ENCODE measurements at places on chromosomes 3 and 15.

- DNase-seq = no peak
Measured at GRCh38 chr15:25787855-25788520, 75.1 kb downstream of the ATP10A start.

DNA sequence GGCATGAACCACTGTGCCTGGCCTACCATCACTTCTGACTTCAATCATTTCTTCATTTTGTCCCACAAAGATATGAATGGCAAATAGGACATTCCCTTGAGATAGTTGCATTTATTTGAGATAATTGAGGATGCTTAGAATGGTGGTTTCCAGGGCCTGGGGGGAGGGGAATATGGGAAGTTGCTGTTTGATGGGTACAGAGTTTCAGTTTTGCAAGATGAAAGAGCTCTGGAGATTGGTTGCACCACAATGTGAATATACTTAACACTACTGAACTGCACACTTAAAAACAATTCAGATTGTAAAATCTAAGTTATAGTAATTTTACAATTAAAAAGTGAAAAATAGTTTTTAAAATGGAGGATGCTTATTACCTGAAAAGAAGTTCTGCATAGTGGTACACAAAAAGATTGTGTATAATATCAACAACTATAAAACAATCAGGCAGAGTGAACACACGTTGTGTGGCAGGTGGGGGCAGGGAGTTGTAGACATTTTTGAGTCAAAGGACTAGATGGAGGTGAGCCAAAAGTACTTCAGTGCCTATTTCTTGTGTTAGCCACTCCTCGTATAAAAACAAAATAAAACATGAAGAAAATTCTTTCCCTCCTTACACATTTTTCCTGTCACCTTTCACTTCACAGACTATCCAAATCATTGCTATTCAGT is 18.5 kb upstream of the RIOX2 start:
- no peak for DNase-seq

DNA sequence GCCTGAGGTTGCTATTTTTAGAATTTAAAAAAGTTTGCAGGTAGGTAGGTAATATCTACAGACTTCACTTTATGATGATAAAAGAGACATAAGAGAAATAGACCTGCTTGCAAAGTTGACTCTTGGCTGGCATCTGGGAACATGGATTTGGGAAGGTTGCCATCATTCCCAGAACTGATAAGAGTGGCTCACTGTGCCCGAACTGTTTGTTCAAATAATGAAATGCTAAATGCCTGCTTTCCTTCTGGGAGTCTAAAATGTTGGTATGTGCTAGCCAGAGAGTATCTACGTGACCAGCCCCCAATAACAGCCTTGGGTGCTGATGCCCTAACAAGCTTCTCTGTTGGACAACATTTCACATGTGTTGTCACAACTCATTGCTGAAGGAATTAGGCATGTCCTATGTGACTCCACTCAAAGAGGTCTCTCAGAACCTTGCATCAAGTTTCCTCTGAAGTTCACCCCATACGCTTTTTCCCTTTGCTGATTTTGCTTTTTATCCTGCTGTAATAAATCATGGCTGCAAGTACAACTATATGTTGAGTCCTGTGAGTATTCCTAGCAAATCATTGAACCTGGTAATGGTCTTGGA is 95.5 kb downstream of the FHIT start:
- no peak for DNase-seq

DNA sequence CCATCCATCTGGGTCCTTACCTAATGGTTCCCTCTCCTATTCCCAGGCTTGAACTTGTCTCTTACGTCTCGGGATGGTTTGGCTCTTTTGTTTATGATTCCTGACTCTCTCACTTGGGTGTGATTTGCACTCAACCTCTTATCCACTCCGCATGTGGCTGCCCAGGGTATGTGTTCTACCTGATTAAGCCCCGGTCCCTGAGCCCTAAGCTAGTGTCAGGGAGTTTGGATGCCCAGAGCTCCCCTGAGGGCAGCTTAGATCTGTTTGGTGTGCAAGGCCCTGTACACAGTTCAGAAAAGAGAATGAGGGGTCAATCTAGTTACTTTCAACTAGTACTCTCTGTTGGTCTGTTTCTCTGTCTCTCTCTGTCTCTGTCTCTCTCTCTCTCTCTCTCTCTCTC is 15.9 kb upstream of the STARD5 start:
- DNase-seq = no peak

GRCh38 chr3:46236294-46237054 is 5.8 kb upstream of the CCR3 start:
- DNase-seq = no peak

DNA sequence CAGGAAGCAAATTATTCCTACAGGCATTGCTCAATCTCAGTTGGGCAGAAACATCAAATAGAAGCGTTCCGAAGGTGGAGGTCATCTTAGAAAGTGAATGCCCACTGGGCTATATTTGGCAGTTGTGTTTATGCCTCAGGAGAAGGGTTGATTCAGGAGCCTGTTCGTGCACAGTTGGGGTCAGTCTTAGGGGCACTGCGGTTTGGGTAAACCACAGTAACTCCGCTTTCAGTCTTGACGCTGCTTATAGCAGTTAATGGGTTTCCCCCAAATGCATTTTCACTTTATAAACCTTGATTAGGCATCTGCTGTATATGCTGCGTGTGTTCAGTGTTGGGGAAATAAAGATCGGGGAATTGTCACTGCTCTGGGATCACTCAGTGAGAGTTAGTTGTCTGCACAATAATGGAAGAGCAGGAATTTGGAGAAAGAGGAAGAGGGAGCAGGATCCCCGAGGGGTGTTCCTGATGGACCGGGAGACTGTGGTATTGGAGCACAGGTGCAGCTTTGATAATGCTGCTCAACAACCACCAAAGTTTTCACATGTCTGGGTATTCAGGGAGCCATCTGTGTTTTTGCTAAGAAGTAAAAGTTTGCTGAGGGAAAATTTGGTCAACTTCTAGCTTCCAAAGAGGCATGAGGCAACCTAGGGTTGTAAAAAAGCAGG is 124.3 kb upstream of the EIF1B start:
- no peak for DNase-seq

DNA sequence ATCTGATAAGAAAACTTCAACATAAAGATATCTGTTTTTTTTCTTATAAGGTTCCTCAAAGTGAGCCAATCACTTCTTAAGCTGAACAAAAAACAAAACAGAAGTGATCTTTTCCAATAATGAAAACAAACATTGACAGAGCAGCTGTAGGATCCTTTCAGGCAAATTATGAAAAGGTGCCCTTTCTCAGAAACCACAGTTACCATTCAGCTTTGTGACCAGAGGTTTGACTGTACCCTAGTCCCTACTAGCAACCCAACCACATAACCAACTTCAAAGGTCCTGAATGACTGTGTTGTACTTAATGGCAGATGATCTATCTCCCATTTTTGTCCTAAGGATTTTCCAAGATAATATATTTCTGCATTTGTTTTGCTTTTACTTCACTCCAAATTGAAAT is 39.4 kb upstream of the CCR2 start:
- DNase-seq = no peak

GRCh38 chr3:178450476-178450875 is 85.8 kb upstream of the KCNMB2 start:
- no peak for DNase-seq

DNA sequence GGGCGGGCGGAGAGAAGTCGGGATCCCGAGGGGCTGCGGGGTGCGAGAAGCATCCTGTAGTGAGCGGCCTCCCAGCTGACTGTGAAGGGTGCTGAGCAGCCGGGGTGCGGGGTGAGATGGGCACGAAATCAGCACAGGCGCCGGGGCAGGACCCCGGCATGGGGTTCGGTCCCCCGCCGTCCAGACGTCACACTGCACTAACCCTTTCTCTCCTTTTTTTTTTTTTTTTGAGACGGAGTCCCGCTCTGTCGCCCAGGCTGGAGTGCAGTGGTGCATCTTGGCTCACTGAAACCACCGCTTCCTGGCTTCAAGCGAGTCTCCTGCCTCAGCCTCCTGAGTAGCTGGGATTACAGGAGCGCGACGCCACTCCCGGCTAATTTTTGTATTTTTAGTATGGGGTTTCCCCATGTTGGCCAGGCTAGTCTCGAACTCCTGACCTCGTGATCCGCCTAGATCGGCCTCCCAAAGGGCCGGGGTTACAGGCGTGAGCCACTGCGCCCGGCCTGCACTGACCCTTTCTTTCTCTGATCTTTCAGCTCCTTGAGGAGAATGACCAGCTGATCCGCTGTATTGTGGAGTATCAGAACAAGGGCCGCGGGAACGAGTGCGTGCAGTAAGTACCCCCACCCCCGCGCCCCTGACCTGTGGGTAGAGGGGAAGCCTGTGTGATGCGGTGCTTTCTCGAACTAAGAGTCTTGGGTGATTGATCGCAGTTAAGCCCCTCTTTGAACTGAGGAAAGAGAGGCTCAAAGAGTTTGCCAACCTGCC is 513 bp downstream of the SS18L2 start:
- DNase-seq = no peak

GRCh38 chr3:180283251-180283650 is 246.5 kb upstream of the PEX5L start:
- no peak for DNase-seq

DNA sequence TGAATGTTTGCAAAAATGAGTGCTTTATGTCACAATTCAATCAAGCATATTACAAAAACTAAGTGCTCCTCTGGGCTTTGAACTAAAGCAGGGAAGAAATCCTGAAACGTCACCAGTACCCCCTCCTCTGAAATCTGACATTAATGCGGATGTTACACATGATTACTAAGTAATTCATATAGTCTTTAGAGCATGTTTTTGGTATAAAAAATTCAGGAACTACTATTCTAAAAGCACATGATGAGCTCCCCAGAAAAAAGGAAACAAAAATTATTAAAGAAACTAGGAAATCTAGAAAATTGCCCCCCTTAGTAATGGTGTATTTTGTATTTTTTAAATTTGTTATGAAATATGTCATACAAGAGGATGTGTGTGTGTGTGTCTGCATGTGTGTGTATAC is 87.7 kb downstream of the MYO5A start:
- no peak for DNase-seq

GRCh38 chr15:72203507-72203837 is 5.9 kb upstream of the GRAMD2A start:
- DNase-seq = no peak

GRCh38 chr3:196821806-196822355 is 45.8 kb upstream of the SENP5 start:
- no peak for DNase-seq

DNA sequence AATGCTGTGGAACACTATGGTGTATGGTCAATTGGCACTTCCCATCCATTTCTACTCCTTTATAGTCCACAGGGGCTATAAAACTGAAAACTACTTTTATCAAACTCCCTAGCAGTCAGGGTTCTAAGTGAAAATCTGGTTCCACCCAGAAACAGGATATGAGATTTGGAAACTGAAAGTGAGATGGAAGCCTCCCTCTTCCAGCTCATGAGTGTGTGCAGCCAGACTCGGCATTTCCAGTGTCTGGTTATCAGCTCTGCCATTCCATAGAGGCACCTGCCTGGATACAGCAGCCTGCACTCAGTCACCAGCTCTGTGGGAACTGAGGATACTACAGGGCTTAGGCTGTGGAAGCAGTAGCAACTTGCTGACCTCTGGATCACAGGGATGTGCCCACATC is 14.7 kb upstream of the PLA2G4F start:
- DNase-seq = no peak

- no peak for DNase-seq
Measured at GRCh38 chr15:77040673-77041072, 30.2 kb downstream of the TSPAN3 start.

DNA sequence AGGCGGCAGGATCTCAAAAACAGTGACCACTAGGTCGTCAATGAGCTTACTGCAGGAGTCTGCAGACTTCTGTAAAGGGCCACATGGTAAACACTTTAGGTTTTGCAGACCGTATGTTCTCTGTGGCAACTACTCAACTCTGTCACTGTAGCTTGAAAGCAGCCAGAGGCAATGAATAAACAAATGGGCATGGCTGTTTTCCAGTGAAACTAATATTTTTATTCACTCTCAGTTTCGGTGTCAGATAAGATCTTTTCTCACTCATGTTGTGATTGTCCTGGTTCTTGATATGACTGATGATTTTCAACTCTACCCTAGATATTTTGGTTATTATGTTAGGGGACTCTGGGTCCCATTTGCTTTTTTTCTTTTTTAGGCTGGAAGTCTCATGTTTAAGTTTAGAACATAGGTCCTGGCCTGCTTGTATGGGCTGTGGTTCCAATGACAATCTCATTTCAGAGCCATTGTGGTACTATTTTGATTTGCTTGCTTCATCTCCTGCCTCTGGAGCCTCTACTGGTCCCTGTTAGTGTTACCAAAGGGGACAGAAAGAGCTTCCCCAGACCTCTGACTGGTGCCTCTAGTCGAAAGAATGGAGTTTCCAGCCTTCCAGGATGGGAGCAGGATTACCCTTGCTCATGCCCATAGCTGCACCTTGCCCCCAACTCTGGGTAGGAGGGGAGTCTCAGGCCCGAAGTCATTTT is 222.0 kb downstream of the STT3B start:
- DNase-seq = no peak

DNA sequence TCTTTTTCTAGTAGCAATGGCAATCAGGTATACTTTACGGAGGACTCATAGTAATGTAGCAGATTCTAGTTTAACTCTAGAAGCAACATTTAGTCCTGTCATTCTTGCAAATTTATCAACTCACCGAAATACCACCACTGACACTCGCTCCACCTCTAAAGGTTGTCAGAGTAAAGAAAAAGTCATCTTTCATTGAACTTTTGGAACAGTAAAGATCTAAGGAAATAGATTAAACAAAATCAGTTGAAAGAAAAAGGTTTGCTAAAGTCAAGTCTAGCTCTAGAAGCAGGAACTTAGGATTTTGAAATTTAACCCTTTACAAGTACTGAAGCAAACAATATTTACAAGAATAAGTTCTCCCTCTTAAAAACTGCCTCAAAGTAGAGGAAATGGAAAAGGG is 8.7 kb downstream of the ATP8B4 start:
- DNase-seq = no peak

DNA sequence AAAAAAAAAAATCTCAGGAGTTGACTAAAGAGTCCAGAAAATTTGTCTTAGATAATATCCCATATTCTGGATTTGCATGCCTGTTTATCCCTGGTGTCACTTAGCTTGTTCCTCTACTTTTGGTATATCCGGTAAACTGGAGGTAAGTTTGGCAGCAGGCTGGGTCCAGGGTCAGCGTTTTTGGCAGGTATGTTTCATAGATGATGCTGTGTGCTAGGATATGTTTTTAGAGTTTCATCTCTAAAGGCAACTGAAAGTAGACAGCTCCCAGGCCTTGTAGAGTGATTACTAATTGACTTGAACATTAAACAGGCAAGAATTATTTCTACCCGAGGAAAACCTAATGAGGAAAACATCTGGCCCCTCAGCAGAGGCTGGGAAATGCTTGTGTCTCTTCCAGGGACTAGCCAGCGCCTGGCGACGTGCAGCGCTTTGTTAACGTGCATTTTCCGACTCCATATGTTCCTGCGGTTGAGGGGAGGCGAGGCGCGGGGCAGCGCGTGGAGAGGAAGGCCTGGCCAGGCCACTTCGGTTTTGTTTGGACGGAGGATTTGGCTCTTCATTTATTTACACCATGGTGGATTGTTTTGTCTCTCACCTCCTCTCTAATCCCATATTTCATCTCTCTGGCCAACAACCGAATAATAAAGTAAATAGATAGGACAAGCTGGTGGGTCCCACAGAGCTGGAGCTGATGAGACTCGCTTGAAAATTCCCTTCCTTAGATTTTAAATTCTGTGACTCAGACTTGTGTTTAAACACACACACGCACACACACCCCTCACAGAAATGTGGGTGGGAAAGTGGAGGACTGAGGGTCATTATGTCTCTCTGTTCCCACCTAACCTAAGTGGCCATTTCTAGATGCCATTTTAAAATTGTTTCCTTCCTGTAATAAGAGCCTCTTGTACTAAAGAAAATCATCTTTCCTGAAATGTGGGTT is 65.3 kb downstream of the ASB7 start:
- DNase-seq = no peak

Measured in HEK293T (cell line).